ENCODE measurements at places on chromosomes 7 and 10. TPM values are rescaled to one million over a fixed set of nuclear protein-coding genes. Genes with fewer than 3 reads are reported as not detected.

Gene ZNF503
- 14.1 TPM for total RNA-seq

Gene ANKRD30A
- total RNA-seq: not detected

Gene AKR1C3
- total RNA-seq: 18.8 TPM

Gene NPFFR1
- under 0.01 TPM for total RNA-seq

Gene FGFR2
- total RNA-seq: 19.0 TPM

Gene C10orf105
- total RNA-seq: under 0.01 TPM

All from mammary epithelial cell (primary cell).